CD4-positive, alpha-beta T cell treated with Interleukin-1 beta for 1 hour (primary cell): ENCODE measurements at places on chromosomes 6 and 20.

DNA sequence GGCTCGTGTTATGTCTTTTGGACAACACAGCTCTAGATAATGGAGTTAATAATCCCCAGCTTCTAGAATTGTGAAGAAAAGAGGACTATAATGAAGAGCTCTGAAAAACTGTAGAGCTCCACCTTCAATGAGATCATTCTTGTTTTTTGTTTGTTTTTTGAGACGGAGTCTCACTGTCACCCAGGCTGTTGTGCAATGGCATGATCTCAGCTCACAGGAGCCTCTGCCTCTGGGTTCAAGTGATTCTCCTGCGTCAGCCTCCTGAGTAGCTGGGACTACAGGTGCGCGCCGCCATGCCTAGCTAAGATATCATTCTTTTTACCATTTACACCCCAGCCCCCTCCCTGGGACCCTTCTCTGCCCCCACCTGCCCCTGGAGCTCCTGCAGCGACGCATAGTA lies 36.6 kb downstream of the ERGIC3 start:
- DNase-seq = no peak

DNA sequence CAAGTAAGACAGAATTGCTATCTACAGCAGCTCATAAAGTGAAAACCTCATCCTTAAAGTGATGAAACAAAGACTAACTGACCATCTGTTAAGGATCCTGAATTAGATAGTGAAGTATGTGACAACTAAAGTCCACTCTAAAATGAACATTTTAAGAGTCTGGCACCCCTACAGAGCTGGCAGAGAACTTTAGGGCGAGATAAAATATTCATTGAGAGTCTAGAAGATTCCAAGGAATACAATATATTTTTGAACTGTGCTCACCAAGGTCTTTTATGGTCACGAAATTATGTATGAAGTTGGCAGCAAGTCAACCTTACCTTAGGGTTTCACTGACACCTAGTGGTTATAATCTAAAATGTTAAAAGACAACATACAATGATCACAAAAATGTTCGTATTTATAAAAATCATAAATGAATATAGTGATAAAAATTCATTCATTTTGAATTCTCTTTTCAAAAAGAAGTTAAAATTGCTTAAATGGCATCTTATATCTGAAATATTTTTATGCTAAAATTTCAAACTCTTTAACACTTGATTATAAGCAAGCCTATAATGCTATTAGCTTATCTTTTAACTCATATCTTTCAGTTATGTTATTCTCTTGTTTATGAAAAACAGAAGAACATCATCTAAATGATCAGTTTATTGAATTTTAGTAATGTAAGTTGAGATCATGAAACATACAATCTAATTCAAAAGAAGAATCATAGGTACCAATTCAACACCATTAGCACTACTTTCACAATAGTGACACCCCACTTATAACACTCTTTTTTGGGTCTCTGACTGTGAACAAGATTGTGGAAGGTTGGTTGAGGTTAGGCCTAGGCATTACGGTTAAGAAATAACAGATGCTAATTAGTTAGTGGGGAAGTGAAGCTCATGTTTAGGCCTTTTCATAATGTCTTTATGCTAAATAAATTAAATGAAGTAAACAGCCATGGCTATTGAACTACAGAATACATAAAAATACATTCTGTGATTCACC lies 27.5 kb downstream of the RSPH3 start:
- peak; percentile 66 for DNase-seq

DNA sequence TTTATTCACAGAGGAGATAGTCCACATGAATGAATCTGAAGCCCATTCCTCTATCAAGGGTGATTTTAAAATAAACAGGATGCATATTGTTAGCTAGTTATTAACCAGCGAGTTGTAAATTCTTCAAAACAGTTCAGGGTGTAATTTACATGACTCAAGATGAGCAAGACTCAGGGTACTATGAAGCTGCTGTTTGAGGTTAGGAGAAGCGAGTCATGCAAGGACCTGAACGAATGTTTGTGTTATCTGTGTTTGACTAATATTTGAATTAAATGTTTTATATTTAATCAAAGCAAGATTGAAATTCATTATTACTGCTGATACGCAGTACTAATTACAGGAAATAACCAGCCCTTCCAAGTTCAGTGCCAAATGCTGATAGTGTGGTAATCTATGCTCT lies 191.1 kb downstream of the SAMD5 start:
- DNase-seq = no peak

- no peak for DNase-seq
Observed at GRCh38 chr6:14291331-14291730, 173.8 kb downstream of the CD83 start.

- DNase-seq = no peak
Observed at GRCh38 chr6:144588697-144589325, 303.7 kb downstream of the UTRN start.

DNA sequence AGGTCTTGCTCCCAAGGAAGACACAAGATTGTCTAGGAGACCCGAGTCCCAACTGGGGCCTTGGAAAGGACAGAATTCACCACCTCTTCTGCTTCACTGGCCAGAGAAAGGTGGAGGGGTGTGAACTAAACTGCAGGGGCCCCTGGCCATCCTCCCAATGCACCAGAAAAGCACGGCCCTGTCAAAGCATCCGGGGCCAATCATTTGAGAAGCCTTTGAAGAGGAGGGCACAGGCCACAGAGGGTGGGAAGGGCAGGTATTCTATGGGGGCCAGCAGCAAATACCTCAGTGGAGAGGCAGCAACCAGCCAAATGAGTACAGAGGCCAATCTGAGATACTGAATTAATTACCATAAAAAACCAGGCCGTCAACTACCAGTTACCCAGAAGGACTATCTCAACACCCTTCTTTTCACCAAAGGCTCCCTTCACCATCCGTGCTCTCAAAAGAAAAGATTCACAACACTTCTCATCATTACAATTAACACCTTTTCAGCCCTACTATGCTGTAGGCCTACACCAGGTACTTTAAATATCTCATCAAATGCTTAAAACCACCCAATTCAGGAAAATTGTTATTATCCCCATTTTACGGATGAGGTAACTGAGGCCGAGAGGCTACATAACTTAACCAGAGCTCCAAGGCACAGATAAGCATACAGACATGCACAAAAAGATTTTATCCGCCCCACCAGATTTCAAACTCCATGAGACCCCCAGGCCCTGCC lies 50.7 kb downstream of the TRERF1 start:
- DNase-seq = no peak

GRCh38 chr20:2866236-2866635 lies 7.0 kb upstream of the PTPRA start:
- DNase-seq = no peak

GRCh38 chr6:57182017-57182432 lies 9.9 kb downstream of the BAG2 start:
- DNase-seq = no peak

DNA sequence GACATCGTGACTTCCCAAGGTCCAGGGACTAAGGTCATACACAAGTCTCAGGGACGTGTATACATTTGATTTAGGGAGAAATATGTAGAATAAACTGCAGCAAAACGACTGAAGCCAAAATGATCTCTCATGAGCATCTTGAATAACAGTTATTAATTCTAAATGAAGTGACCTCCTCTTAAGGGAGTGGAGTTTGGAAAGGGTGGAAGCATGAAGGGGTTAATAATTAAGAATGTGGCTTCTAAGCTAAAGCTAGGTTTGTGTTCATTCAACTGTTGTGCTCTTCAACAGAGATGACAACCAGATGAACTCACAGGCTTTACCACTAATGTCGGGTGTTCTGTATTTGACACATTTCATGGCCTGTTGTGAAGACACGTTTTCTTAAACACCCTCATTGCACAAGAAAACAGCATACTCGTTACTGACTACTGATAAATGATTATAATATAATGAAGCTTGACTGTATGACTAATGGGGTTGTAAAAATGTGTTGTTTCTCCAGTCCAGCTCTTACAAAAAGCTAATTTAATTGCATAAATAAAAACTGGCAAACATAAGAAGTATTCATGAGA lies 1.5 kb downstream of the PPP1R14C start:
- DNase-seq = no peak

DNA sequence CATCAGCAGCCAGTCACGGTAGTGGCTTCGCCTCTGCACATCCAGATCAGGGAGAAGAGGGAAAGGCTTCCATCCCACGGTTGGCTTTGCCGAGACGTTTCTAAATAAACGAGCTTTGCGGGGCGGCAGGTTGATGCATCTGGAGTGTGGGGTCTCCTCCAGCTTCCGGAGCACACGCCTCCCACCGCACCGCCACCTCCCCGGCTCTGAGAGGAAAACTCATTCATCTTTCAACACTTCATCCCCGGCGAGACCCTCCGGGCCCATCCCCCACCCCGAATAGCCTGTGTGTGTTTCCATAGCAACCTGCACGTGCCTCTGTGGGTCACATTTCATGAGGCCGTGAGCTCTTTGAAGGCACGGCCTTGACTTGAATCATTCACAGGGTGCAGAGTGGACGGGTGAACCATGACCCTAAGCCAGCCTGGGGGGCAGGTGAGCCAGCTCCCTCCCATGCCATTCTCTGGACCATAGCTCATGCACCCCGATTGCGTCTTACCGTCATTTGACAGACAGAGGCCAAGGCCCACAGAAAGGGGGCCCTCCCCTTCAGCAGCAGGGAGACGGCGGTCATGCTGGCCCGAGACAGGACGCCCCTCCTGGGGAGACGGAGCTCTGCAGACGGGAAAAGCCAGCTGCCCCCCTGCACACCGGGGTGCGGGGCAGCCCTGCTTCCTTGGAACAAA lies 16.2 kb upstream of the CHRNA4 start:
- DNase-seq = no peak

GRCh38 chr20:57301026-57301425 lies 28.6 kb upstream of the SPO11 start:
- DNase-seq = no peak

- no peak for DNase-seq
Observed at GRCh38 chr6:2378046-2378657, 132.7 kb upstream of the GMDS start.

GRCh38 chr6:144321839-144322591 lies 36.9 kb downstream of the UTRN start:
- DNase-seq = no peak

DNA sequence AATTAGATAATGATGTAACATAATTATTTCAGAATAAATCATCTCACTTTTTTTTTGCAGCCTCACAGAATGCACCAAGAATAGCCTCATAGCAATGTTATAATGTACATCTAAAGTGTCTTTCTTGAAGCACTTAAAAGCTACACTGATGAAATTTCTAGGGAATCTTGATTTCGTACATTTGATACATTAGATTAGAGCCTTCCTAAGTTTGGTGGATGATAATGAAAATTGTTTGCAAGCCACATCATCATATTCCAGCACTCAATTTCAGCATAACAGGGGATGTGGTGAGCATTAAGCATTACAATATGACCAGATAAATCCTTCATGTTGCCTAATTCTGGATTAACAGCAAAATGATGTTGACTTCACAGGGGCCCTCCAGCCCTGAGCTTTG lies 9.7 kb upstream of the METTL24 start:
- no peak for DNase-seq

GRCh38 chr6:113881478-113881980 lies 24.4 kb downstream of the MARCKS start:
- no peak for DNase-seq

- no peak for DNase-seq
Observed at GRCh38 chr6:28413681-28414080, 14.1 kb upstream of the ZSCAN12 start.

GRCh38 chr6:88914180-88914579 lies 49.2 kb downstream of the RNGTT start:
- no peak for DNase-seq

- no peak for DNase-seq
Observed at GRCh38 chr6:131136021-131136786, 937 bp downstream of the AKAP7 start.

- no peak for DNase-seq
Observed at GRCh38 chr6:160173806-160174527, 52.4 kb downstream of the SLC22A1 start.

DNA sequence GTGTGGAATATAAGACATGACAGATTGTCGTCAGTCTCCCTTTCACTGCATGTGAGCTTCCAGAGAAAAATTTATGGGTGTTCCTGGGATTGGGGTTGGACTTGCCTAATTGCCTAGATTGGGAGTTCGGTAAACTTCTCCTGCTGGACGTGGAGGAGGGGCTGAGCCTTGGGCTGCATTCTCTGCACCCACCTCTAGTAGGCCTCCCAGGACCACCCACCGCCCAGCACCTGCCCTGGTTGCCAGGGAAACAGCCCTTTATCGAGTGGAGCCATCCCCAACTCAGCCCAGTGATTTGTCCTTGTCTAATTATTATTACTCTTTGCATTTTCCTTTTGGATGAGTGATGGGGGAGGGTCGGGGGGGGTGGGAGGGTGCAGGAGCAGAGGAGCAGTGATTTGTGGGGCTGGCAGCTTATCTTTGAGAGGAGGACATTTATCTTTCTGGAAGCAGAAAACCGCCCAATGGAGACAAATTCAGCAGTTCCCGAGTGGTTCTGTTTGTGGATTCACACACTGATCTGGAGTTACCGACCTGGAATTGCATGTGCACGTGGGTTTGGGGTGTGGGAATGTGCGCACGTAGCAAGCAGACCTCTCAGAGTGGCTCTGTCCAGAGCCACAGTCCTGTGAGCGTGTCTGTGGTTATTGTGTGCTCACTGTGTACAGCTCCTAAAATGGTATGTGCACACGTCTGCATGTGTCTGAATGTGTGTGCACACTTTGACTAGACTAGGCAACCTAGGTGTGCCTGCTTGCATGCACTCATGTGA lies 104.5 kb downstream of the DHX35 start:
- DNase-seq = no peak

DNA sequence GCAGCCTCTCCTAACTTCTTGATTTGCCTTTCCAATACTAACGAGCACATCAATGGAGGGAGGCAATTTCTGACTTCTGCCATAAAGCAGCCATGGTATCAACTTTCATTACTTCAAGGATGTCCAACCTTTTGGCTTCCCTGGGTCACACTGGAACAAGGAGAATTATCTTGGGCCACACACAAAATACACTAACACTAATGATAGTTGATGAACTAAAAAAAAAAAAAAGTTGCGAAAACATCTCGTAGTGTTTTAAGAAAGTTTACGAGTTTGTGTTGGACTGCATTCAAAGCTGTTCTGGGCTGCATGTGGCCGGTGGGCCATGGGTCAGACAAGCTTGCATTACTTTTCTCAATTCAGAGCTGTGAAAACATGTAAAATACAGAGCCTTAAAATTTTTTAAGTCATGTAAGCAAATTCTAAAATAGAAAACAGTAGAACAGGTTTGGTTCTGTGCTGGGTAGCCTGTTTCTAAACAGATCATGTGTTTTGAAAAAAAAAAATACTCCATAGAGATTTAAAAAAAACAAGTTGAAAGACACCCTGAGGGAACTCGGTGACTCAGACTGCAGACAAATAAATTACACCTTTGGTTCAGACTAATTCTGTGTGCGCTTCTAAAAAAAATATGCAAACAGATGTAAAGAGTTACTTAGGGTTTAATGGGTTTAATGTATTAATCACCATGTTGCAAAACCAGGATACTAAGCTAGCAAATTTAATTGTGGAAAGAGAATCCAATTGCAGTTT lies 43.6 kb upstream of the SLC22A23 start:
- DNase-seq = no peak

- no peak for DNase-seq
Observed at GRCh38 chr20:43514648-43514999, 7.1 kb downstream of the L3MBTL1 start.
